ENCODE measurements at places on chromosomes 16 and 17.
A peak's percentile ranks its signal among the peaks of the same experiment; 100 is the strongest.

DNA sequence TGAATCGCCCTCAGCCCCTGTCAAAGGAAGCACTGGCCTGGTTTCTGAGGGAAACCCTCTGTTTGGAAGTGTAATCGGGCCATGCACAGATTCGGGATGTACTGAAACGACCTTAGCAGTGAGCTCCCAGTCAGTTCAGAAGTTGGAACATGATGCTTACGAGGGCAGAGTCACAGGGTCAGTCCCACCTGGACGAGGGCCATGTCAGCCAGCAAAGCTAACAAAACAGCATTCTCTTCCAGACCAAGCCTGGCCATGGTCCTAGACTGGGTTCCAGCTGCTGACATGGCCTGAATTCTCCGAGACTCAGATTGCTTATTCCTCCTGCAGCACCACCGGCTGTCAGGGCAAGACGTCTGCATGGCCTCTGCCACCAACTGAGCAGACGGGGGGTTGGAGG lies 192.2 kb upstream of the WSCD1 start:
- DNase-seq: no peak

DNA sequence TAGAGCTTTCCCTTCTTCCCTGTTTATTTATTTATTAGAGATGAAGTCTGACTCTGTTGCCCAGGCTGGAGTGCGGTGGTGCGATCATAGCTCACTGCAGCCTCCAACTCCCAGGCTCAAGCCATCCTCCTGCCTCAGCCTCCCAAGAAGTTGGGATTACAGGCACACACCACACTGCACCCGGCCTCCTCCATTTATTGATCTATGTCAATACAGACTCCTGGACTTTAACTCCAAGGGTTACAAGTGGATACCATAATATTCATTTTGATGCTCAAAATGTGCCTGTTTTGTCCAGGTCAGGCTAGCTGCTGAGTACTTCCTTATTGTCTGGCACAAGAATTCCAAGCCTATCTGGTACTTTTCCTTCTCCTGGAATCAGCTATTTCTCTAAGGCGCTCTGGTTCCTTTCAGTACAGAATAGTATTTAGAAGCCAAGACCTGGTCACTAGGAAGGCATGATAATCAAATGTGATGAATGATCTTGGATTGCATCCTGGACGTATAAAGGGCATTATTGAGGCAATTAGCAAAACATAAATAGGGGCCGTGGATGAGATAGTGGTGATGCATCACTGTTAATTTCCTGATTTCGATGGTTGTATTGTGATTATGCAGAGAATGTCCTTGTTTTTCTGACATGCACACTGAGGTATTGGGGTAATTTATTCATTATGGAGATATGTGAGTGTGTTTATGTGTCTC lies 21.7 kb downstream of the IL4R start:
- DNase-seq: peak; percentile 39

- DNase-seq: peak; percentile 98
These were observed at the start of gene PER1 for GRCh38 chr17:8152112-8152775. Gene PER1, minus strand, starts transcription at chr17:8152404. Its CDS starts 1,698 bp downstream, at chr17:8150706.

- no peak for DNase-seq
These were observed 16.6 kb downstream of the CACNA1H start for GRCh38 chr16:1169285-1170075.

- no peak for DNase-seq
These were observed 163.5 kb upstream of the ZNF267 start for GRCh38 chr16:31710134-31710533.

GRCh38 chr16:14668556-14669223 lies 25.4 kb downstream of the PLA2G10 start:
- DNase-seq: no peak

GRCh38 chr16:11994143-11995119 lies 17.9 kb downstream of the SNX29 start:
- DNase-seq: no peak

DNA sequence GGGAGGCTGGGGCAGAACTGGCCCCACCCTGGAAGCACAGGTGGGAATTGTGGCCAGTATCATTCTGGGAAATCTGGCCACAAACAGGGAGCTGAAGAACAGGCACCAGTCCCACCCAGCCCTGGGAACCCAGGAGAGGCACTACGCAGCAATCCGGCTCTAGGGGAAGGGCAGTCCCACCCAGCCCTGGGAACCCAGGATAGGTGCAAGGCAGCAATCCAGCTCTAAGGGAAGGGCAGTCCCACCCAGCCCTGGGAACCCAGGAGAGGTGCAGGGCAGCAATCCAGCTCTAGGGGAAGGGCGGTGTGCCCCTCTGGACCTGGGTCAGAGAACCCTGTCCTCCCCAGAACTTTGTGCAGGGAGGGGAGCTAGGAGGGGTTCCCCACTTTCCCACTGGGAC lies 7.1 kb downstream of the DRC3 start:
- DNase-seq: no peak

DNA sequence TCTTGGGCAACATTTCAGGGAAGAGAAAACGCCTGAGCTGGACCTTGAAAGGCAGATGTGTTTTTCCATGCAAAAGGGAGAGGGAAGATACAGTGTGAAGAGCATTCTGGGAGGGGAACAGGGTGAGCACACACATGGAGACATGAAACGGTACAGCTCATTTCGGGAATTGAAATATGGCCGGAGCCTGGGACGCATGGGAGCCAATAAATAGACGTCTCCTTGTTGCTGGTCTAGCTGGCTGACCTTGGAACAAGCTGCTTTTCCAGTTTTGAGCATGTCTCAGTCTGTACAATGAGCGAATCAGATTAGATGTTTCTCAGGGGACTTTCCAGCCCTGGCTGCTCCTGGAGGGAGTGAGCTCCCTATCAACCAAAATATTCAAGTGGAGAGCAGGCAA lies 63.6 kb downstream of the ASIC2 start:
- no peak for DNase-seq

DNA sequence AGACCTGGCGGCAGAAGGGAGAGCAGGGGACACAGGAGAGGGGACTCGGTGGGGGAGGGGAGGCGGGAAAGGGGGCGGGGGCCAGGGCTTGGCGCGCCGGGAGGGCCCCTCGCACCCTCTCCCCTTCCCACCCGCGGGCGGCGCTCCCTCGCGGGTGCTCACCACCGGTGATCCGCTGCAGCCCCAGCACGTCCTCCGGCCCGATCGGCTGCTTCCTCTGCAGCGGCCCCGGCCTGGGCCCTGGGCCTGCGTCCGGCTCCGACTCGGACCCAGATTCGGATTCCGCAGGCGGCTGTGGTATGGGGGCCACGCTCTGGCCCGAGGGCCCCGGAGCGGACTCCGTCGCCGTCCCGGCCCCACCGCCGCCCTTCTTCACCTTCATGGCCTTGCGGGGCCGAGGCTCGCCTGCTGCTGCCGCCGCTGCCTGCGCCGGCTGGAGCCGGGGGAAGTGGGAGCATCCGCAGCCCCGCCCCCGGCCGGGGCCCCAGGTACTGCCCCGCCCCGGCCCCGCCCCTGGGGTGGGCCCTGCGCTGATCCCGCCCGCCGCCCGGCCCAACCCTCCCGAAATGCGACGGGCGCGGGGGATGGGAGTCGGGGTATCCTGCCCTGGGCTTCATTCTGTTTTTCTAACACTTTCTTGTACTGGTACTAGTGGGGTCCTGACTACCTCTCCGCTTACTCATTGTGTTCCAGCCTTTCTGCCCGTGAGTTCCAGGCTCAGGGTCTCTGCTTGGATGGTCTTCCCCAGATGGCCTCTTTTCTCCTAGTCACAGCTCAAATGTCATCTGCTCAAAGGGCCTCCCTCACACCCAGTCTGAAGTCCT lies at the start of gene UNC119:
TSS of gene UNC119 (minus strand) at position 449 of the 824 bp plus-strand sequence. CDS start at position 382, 67 bp downstream.
- peak; percentile 61 for DNase-seq

GRCh38 chr17:52026075-52026474 lies 132.4 kb downstream of the CA10 start:
- no peak for DNase-seq

DNA sequence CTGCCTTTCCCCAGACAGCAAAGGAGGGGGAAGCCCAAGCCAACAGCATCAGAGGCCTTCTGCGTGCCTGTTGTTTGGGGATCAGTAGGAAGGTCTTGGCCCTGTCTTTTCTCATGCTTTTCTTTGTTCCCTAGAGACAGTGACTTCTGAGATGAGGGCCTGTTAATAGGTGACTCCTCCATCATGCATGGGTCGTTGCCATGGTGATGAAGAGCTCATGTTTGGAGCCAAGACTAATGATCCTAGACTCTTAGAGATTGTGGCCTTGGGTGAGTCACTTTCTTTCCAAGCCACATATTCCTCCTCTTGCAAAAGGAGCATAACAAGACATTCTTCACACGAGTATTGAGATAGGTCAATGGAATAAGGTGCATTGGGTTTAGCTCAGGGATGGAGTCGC lies 201.1 kb upstream of the ASIC2 start:
- DNase-seq: peak; percentile 45

GRCh38 chr16:75062135-75062975 lies 54.2 kb downstream of the LDHD start:
- DNase-seq: peak; percentile 44

GRCh38 chr16:53457670-53458069 lies 23.4 kb downstream of the RBL2 start:
- DNase-seq: no peak

GRCh38 chr17:45848405-45848804 lies 3.7 kb downstream of the SPPL2C start:
- no peak for DNase-seq

GRCh38 chr17:36500745-36501225 lies 14.3 kb downstream of the ZNHIT3 start:
- no peak for DNase-seq

DNA sequence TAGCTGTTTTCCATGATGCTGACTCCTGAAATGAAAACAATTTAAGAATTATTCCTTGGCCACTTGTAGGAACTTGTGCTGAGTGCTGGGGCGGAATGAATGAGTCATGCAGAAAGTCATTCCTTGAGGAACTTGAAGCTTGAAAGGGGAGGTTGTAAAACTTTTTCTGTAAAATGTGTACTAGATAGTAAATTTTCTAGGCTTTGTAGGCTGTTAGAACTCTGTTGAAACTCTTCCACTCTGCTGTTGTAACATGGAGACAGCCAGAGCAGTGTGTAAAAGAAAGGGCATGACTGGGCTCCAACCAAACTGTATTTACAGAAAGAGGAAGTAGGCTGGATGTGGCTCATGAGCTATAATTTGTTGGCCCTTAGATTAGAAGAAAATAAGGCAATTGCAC lies 46.1 kb downstream of the ABCA8 start:
- peak; percentile 95 for DNase-seq

DNA sequence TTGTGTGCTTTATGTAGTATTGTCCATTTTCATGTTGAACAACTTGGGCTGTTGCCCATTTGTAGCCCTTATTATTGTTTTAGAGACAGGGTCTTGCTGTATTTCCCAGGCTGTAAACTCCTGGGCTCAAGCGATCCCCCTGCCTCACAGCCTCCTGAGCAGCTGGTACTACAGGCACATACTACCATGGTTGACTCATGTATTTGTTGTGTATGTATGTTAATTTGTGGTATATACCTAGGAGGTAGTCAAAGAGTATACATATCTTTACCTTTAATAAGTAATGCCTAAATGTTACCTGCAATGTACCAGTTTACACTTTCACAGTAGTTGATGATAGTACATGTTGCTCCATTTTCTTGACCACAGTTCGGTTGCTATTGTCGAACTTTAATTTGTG lies 18.1 kb downstream of the PPM1D start:
- DNase-seq: no peak

DNA sequence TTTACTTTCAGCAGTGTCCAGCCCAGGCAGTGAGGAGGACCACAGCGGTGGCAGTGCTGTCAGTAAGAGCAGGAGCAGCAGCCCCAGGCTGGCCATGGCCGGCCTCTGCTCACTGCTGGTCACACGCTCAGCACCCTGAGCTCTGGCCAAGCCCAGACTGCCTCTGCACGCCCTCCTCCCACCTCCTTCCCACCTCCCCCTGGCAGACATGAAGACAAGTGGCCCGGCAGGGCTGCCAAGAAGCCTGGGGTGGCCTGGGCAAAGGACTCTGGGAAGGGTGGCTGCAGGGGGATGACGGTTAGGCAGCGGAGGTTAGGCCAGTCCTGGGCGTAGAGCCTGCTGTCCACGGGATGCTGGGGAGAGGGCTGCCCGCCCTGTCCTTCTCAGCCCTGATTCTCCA lies at the start of gene C16orf89:
TSS of gene C16orf89 (minus strand) at position 144 of the 400 bp plus-strand sequence. CDS start at position 96, 48 bp downstream.
- no peak for DNase-seq

DNA sequence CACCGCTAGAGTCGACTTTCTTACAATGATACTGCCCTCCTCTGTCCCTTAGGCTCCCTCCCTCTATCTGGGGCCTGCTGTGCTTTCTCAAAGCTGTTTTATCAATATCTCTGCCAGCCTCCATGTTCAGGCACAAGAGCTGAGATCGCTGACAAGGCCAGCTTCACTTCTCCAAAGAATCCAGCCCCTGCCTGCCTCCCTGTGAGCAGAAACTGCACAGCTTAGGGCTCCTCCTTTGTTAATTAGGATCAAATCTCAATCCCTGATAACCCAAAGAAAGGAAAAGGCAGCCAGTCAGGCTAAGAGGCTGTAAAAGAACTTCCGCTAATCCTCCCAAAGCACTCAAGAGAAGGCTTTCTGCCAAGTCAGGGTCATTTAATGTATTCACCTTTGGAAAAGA lies 616.0 kb upstream of the CDH11 start:
- no peak for DNase-seq

GRCh38 chr16:11593581-11593980 lies 6.9 kb upstream of the LITAF start:
- no peak for DNase-seq

- no peak for DNase-seq
These were observed 93.2 kb downstream of the AATF start for GRCh38 chr17:37041932-37042331.

DNA sequence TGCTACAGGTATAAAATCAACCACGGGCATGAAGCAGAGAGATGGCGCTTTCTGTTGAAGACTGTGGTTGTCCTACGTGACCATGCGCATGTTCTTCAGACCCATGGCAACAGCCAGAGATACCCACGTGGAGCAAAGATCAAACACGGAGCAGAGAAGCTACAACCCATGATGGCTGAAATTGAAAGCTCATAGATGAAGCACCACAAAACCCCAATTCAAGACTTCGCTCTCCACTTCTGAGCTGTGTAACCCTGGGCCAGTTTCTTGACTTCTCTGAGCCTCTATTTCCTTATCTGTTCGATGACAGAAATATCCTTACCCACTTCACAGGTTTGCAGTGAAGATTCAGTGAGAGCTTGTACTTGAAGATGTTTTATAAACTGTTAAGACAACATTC lies 49.6 kb downstream of the C16orf95 start:
- no peak for DNase-seq

- peak; percentile 94 for DNase-seq
These were observed at the start of gene CYB5D1 for GRCh38 chr17:7857713-7858521. Gene CYB5D1, plus strand, starts transcription at chr17:7858003. Its CDS starts 132 bp downstream, at chr17:7858135.

DNA sequence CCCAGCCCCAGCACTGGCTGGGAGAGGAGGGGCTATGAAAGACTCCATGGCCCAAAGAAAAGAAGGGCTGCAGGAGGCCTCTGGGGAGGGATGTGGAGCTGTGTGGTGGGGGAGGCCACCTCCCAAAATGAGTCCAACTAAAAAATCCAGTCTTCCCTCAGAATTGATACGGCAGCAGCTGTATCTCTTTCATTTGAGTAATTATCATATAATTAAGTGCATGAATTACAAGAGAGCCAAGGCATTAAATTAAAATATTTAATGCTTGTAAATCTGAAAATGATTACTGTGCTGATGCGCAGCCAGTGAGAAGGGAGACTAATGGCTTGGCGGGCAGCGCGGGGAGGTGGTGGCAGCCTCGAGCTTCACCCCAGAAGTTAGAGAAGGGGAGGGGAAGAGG lies 192.8 kb downstream of the C16orf78 start:
- no peak for DNase-seq

GRCh38 chr17:20998571-20999043 lies 44.2 kb downstream of the USP22 start:
- DNase-seq: no peak

GRCh38 chr16:1291576-1291974 lies 17.9 kb upstream of the UBE2I start:
- no peak for DNase-seq

All from fibroblast of pulmonary artery (primary cell).